ENCODE measurements at places on chromosomes 2 and 18.

DNA sequence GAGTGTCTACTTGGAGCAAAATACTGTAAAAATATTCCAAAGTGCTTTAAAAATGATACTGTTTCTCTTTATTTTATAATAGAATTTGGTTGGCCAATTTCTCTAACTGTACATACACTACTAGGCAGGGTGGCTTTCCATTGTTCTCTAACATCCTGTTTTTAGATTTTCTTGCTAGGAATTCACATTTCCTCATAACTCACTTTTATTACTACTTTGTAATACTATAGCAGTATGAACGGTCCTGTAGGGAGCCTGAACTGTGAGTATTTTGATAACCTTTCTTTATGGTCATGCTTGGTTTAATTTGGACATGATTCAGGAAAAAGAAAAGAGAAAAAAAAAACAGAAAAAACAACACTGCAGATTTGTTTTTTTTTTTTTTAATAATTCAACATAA, 37.8 kb downstream of the GCG start:
- DNase-seq: no peak

GRCh38 chr2:207188626-207189419, 23.1 kb upstream of the KLF7 start:
- DNase-seq: no peak

DNA sequence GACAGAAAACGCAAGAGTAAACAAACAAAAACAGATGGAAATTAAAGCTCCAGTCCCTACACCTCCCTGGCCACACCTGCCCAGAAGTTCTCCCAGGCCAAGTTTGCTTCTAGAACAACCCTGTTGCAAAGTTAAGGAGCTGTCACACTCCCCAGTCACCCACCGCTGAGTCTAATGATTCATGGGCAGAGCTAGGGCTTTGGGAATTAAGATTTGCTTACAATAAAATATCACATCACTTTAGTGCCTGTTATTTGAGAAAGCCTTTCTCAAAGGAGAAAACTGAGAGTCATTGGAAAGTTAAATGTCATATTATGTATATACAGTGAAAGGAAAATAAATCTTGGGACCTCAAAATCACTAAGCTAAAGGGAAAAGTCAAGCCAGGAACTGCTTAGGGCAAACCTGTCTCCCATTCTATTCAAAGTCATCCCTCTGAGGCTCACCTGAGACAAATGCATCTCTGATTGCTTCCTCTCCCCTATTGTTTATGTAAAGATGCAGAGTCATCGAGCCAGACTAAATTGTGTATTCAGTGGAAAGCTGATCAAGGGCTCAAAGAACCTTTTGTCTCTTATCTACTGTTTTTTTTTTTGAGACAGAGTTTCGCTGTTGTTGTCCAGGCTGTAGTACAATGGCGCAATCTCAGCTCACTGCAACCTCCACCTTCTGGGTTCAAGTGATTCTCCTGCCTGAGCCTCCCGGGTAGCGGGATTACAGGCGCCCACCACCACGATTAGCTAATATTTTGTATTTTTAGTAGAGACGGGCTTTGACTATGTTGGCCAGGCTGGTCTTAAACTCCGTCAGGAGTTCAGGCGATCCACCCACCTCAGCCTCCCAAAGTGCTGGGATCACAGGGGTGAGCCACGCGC, 2.8 kb downstream of the CRYGB start:
- DNase-seq: no peak

- no peak for DNase-seq
These were observed 281.8 kb downstream of the NCKAP5 start for GRCh38 chr2:133286326-133286922.

- DNase-seq: no peak
These were observed at the start of gene LRRTM4 for GRCh38 chr2:77521931-77522470. TSS of gene LRRTM4 (minus strand) at chr2:77522376.

DNA sequence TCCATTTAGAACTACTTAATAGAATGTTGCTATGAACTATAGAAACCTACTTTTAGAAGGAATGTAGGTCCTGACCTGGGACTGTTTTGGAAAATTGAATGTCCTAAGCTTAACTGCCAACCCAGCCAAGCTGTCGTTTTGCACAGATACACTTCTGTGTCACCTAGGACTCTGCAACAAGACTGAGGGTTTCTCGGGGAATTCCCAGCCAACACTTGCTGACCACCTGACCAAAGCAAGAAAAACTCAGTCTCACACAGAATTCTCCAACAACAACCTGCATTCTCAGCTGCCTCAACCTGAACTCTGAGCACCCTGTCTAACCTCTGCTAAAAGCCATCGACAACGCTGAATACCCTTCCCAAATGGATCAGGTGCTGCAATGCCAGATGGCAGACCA, 128.2 kb downstream of the SS18 start:
- no peak for DNase-seq

GRCh38 chr2:33443274-33443829, 33.1 kb upstream of the RASGRP3 start:
- DNase-seq: no peak

- DNase-seq: no peak
These were observed 17.8 kb upstream of the PMAIP1 start for GRCh38 chr18:59881728-59882656.

DNA sequence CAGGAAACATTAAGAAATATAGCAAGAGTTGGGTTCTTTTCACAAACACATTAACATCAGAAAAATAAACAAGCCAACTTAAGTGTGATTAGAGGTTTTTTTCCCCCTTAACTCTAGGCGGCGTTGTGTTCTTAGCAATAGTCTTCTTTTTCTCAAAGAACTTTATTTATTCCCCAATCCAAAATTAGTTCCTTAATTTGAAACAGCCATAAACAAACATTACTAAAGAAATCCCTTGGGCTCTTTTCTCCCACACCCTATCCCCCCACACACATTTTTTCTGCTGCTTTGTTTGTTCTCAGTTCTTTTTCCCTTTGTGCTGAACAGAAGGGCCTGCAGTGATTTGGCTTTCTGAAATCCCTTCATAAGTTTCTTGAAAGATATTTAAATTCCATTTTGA, 13.2 kb upstream of the MYO1B start:
- no peak for DNase-seq

DNA sequence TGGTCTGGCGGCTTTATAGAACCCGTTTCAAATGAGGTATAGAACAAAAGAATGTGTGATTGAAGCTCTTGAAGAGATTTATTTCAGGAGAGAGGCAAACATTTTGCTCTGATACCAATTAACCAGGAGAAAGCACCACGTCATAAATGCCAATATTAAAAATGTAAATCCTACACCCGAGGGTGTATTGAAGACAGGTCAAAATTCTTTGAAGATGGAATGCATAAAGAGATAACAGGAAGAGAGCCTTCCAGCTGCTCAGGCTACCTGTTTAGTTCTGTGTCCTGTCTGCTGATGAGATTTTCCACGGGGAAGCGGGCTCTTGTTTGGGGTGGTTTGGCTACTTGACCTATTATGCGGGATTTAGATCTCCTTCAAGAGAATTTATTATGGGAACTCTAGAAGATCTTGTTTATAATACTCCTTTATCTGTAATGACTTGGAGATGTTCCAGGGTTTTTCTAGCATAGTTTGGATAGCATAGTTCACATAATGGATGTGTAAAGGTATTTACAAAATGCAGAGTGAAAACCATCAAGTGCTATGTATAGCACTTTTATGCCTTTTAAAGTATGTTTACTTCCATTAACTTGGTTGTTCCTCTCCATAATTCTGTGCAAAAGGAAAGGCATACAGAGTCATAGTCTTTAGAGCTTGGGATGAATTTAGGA, 204.5 kb upstream of the SPRED2 start:
- no peak for DNase-seq

DNA sequence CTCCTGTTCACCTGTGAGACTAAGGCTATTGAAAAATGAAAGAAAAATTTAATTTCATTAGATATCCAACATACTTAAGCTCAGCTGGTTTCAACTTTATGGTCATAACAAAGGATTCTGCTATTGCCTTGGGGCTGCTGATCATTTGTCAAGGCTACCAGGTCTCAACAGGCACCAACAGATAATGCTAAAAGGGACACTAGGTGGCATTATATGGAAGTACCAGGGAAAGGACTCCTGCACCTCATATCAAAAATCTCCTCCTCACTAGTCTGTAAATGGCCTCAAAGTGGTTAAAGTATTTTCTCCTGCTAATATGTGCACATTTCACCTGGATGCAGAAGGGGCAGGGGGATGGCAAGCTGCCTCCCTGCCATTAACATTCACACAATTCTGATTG, 167.9 kb upstream of the REG3A start:
- DNase-seq: no peak

DNA sequence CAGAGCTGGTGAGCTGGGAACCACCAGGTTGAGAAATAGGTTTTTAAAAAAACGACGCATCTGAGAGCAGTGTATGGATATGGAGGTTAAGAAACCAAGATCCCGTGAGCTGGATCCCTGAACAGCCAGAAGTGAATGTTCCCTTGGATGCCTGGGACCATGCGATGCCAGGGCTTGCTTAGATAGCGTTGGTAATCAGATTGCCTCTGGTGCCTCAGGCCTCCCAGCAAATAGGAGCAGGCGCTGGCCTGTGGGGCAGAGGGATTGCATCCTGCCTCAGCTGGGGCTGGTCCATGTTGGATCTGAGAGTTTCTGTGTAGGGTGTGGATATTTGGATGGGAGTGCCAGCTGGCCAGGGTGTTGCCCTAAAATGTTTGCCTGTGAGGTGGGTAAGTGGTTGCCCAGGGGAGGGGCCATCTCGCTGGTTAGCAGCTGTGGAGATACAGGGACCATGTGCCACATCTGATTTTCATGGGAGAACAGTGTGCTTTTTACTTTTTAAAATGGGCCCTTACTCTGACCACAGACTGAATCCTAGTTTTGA, 80.8 kb upstream of the MCFD2 start:
- DNase-seq: no peak

DNA sequence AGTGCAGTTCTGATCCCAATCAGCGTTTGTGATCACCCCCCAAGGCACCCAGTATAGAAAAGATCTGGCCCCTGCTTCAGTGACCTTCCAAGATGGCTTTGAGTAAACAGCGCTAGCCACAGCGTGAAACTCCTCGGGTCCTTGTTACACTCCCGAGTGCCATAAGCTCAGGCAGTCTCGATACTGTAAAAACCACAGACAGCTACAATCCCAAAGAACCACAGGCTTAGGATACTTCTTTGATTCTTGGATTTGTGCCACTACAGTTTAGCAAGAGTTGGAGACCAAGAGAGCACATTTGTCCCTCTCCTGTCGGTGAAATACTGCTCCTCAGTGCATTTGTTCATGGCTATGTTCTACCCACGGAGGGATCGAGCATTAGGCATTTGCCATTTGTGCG, 352.5 kb upstream of the ZNF521 start:
- no peak for DNase-seq

GRCh38 chr2:160968183-160968582, 192.0 kb upstream of the TANK start:
- DNase-seq: no peak

GRCh38 chr2:98759827-98760625, 29.1 kb upstream of the MGAT4A start:
- no peak for DNase-seq

DNA sequence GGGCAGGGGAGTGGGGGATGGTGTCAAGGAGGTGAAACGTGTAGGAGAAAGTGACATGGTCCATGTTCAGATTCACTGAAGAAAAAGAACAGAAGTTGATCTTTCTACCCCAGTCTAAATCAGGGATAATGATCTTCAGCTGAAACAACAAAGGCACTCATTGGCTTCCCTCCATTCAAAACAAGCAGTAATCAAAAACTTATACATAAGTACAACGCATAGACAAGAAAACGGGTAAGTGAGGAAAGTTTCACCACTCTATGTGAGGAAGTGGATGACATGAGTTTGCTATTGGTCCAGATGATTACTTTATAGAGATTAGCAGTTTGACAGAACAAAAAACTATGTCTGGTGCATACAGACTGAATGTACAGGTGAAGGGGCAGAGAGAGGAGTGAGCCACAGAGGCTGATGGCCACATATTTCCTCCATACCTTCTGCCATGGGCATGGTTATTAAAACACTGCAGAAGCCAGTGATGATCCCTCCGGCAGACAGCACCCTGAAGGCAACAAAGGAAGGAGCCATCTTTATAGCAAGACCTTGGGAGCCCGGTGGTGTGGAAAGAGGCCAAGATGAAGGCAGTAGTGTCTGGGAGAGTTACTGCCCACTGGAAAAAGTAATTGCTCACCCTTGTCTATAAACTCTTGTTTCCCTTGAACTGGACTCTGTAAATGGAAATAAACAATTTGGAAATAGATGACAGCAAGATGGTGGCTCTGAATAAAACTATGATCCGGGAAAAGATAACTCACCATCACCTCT, 57.7 kb downstream of the SLC25A12 start:
- no peak for DNase-seq

GRCh38 chr2:40421631-40422297, 30.1 kb downstream of the SLC8A1 start:
- no peak for DNase-seq

Measured in activated T-cell treated with anti-CD3 and anti-CD28 coated beads, Interleukin-2, amount 50 U/mL, for 72 hours (primary cell).